ENCODE measurements at places on chromosomes 1 and 21.

- no peak for DNase-seq
Measured at GRCh38 chr1:57590978-57591377, 167.1 kb upstream of the DAB1 start.

- DNase-seq = no peak
Measured at GRCh38 chr1:91217911-91218310, 186.7 kb downstream of the HFM1 start.

DNA sequence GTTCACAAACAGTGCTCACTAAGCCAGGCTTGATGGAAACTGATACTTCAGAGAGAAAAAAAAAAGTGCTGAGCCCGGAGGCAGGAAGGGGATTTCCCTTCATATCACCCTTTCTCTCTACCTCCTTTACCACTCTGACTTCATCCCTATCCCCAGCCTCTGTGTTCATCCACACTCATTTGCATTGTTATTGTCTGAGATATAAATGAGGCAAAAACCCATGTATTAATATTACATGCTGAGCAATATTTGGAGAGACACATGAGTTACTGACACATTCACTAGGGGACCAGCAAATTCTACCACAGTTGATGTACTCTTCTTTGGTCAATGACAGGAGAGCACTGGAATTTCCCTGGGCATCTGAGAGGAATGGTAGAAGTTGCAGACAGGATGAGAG lies 175.8 kb downstream of the TNFSF18 start:
- DNase-seq = no peak

DNA sequence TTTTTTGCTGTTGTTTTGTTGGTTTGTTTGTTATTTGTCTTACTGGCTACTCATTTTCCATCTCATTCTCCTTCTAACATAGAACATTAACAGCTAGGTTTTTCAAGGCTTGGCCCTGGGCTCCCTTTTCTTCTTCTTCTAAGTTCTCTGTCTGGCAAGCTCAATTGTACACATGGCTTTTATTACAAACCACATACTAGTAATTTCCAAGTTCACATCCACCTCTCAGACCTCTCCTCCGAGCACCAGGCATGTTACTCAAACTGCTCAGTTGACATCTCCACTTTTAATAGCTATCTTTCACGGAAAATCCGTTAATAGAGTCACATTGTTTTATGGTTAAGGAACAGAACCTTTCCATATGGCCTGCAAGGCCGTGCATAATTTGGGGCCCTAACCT lies 736.9 kb upstream of the ADAMTS5 start:
- DNase-seq = no peak

GRCh38 chr1:10451287-10451686 lies 1.5 kb downstream of the CORT start:
- DNase-seq = no peak

DNA sequence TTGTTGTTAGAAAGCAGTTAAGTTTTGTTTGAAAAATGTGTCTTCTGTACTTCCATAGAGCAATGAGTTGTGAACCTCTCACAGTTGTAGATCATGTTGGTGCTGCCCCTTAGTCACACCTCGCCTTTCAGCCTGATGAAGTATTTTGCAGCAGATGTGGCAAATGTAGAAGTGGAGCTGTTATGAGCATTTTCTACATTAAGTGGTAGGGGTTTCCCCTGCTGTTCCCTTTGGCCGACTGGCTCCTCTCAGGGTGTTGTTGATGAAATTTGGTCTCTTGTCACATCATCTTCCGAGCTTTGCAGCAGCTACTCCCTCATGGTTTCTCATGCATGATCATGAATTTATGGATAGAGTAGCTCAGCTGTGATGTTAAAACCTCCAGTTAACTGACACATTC lies 33.6 kb upstream of the DENND1B start:
- DNase-seq = no peak

DNA sequence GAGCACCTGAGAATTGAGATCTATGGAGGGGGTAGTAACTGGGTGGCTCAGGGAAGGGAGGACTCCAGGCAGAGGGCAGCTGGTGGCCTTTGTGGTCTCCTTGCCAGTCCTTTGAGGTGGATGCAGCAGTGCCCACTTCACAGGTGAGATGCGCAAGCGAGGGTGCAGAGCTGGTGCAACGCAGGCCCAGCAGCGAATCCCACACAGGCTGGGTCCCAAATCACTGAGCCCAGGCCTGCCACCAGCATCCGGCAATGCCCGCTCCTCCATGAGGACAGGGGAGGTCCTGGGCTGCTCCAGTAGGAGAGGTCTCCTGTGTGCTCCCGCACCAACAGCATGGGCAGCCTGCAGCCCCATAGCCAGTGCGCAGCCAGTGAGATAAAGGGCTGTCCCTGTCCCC lies 318.0 kb downstream of the PCP4 start:
- no peak for DNase-seq

DNA sequence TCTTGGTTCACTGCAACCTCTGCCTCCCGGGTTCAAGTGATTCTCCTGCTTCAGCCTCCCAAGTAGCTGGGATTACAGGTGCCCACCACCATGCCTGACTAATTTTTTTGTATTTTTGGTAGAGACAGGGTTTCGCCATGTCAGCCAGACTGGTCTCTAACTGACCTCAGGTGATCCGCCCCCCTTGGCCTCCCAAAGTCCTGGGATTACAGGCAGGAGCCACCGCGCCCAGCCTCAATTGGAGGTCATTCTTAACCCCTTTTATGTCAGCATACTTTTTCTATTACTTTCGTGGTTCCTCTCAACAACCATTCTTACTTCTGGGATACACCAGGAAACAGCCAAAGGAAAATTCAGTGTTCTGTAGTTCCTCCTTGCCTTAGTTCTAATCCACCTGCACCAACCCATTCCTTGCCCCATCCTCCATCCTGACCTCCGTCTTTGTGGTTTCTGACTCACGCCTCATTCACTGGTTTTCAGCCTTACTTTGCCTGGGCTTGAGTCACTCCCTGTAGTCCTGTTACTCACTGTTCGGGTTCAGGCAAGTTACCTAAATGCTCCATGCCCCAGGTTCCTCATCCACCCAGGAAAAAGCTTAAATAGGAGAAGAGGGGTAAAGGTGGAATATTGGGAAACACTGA lies 12.9 kb upstream of the BCL10 start:
- DNase-seq = no peak

DNA sequence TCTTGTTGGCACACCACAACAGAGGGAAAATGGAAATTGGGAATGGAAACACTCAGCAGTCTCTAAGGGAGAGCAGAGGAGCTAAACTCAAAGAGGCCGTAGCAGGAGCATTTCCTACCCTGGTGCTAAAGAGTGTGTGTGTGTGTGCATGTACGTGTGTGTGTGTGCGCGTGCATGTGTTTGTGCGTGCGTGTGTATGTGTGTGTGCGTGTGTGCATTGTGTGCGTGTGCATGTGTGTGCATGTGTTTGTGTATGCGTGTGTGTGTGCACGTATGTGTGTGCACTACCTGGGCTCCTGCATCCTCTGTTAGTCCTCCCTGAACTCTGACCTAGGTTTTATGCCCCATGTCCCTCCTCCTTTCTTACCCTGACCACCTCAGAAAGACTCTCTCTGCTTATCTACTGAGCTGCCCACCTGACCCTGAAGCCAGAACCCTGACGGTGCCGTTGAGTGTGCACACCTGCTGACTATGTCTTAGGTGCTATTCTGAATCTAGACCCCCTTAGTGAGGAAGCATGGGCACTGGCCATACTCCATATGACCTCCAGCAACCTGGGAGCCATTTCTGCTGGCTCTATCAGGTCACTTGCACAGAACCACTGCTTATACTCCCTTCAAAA lies 157.1 kb upstream of the HMGB4 start:
- no peak for DNase-seq

- no peak for DNase-seq
Measured at GRCh38 chr1:224276771-224277487, 53.0 kb downstream of the NVL start.

- no peak for DNase-seq
Measured at GRCh38 chr1:227066999-227067398, 126.9 kb downstream of the COQ8A start.

DNA sequence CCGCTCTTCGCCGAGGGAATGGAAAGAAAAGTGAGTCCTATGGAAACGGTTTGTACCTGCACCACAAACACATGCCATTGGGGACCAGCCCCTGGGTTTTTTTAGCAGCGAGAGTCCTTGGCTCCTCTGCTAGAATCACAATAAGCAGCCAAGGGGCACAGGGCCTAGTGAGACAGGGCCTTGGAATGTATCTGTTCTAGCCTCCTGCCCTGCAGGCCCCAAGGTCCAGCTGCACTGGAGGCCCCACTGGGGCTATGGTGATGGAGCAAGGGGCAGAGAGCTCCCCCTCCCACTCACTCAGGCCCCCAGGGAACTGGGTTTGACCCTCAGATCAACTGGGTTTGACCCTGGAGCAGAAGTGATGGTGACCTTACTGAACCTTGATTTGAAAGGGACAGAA lies 14.4 kb downstream of the SHISA4 start:
- DNase-seq = no peak
